ENCODE measurements at places on chromosomes 5 and 9.

DNA sequence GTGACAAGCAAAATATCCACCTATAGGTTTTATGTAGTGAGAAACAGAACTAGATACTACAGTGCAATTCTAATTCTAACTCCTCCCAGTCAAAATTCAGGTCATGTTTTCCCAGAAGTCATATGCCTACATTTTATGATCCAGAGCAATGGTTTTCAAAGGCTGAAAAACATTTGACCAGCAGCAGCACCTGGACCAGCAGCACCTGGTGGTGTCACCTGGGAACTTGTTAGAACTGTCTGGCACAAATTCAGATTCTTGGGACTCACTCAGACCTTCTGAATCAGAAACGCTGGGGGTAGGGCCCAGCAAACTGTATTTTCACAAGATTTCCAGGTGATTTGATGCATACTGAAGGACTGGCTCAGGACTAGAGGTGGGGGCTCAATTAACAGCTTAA is 367.7 kb upstream of the RFX3 start:
- DNase-seq = no peak

GRCh38 chr5:88660264-88660946 is 222.6 kb downstream of the MEF2C start:
- no peak for DNase-seq

DNA sequence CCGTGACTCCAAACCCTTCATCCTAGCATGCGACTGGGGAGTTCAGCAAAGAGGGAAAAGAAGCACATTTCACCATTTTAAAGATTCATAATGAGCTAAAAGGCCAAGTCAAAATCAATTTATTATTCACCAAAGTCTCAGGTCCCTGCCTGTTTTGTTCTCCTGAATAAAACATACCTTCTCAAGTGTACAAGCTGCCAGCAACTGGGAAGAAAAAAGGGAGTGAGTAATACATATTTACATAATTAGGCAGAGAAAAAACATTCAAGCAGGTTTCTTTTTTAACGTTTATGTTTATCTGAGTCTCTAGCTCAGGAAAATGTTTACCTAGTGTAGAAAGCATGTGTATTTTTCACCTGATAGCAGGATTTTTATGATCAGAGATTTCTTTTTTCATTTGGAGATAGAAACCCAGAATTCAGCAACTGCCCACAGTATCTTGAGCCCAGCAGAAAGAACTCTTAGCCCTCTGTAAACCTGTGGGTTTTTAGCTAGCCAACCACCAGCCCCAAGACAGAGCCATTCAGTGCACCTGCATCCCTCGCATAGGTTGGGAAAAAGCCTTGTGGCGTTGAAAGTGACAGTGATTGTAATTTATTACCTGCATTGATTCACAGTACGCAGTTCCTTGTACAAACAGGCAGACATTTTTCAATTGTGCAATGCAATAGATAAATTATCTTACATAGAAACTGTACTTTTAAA is 117.9 kb upstream of the GRIA1 start:
- no peak for DNase-seq

- no peak for DNase-seq
These were observed 12.6 kb upstream of the SPARC start for GRCh38 chr5:151699071-151699901.

DNA sequence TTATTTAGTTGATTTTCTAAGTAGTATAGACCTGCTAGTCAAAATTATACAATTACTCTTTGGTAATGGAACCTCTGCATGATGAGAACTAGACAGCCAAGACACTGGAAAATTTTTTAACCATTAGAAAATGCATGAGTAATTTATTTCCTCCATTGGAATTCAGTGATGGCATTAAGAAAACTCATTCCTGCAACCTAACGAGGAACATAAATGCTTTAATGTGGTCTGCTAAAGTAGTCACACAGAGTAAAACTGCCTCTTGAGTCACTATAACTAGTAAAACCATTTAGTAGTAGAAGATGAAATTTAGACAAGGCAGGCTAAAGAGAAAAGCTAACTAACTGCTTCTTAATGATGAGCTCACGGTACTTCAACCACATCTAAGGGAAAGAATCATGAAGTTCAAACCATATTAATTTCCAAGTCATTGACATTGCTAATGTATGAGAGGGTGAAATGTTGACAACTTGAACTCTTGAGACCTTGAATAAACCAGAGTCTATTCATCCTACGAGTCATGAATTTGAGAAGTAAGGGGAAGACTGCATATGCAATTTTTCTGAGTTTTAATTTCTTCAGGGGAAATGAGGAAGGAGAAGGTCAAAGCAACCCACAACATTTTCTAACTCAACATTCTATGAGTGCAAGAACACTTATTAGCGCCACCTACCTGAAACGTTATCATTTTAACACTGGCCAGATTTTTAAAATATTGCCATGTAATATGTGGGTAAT is 74.4 kb downstream of the GLIS3 start:
- peak; percentile 6 for DNase-seq

- peak; percentile 49 for DNase-seq
These were observed 36.0 kb downstream of the POC5 start for GRCh38 chr5:75681125-75681830.

DNA sequence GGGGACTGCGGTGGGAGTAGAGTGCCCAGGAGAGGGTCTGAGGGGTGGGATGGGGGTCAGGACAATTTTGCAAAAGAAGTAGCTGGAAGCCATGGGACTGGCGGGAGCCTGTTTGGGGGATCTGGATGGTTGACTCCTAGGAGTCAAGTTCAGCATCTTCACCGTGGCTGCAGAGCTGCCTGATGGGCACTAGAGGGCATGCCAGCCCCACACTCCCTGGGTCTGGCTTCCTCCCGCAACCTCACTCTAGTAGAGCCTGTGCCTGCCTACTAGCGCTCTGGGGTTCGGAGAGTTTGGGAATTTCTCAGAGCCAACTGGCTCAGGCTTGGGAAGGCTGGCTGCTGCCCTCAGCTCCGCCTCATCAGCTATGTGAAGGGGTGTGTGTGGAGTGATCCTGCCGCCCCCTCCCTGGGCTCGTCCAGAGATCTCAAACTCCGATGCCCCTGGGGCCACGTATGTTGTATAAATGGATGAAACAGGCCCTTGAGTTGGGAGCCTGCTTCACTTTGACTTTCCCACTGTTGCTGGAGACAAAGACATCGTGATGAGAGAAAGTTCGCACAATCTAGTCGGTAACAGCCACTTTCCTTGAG is 10.8 kb downstream of the TSPAN17 start:
- DNase-seq = peak; percentile 78

- no peak for DNase-seq
These were observed 418.0 kb downstream of the SPATA31D1 start for GRCh38 chr9:82406456-82407085.

- DNase-seq = no peak
These were observed 219.2 kb downstream of the DCP2 start for GRCh38 chr5:113195771-113196170.

- DNase-seq = peak; percentile 19
These were observed 66.2 kb downstream of the MPDZ start for GRCh38 chr9:13213337-13213736.

- peak; percentile 39 for DNase-seq
These were observed 15.4 kb upstream of the NPR2 start for GRCh38 chr9:35776018-35776417.

- no peak for DNase-seq
These were observed 189.6 kb downstream of the ARHGEF28 start for GRCh38 chr5:73815631-73816030.

GRCh38 chr5:41369799-41370198 is 140.6 kb downstream of the PLCXD3 start:
- no peak for DNase-seq

DNA sequence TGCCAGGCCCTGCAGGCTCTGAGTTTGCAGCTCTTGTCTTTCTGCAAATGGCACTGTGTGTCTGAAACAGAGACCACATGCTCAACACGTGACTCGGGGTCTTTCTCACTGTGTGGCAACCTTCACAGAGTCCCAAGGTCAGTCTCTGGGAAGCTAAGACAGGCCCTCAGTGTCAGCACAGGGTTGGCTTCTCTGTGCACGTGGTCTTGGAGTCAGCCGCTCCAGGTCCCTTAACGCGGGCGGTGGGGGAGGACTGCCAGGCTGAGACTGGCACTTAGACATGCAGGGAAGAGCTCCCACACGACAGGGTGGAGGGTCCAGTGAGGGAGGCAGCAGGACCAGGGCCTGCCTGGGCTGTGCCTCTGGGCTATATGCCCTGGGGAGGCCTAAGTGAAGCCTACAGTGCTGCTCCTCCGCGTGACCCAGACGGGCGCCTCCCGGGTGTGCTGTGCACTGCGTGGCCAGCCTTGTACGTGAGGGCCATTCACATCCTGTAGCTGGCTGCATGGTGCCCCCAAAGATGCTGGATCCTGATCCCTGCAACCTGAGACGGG is 76.8 kb downstream of the ADAMTS2 start:
- no peak for DNase-seq

DNA sequence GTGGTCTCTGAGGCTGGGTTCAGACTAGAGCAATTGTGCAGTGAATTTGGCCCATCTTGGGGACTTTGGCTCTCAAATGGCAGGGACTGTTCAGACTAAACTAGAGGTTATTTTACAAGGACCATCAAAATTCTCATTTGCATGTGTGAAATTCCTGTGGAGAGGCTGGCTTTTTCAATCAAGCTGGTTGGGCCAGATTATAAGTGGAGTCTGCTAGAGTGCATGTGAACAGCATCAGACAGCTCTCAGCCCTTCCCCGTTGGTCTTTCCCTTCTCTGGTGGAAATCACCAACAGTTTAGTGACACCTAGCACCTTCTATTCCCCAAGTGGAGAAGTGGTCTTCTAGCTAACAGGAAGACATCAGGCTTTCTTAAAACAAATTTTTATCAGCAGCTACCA is 301.3 kb downstream of the CWC27 start:
- no peak for DNase-seq

- DNase-seq = peak; percentile 20
These were observed 95.9 kb downstream of the UGCG start for GRCh38 chr9:111992523-111992922.

- no peak for DNase-seq
These were observed 80.3 kb downstream of the CDH6 start for GRCh38 chr5:31273631-31274378.

DNA sequence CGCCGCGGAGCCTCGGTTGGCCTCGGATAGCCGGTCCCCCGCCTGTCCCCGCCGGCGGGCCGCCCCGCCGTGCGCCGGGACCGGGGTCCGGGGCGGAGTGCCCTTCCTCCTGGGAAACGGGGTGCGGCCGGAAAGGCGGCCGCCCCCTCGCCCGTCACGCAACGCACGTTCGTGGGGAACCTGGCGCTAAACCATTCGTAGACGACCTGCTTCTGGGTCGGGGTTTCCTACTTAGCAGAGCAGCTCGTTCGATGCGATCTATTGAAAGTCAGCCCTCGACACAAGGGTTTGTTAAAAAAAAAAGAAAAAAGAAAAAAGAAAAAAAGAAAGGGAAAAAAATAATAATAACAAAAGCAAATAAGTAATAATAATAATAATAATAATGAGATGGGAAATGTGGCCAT is 112.8 kb downstream of the GCNT1 start:
- DNase-seq = no peak

- no peak for DNase-seq
These were observed 4.4 kb upstream of the FBP1 start for GRCh38 chr9:94643741-94644140.

GRCh38 chr5:151775025-151775606 is 3.4 kb downstream of the G3BP1 start:
- DNase-seq = no peak

GRCh38 chr9:105681724-105682123 is 12.6 kb upstream of the TMEM38B start:
- DNase-seq = no peak

GRCh38 chr9:20015427-20015931 is 226.6 kb upstream of the SLC24A2 start:
- DNase-seq = peak; percentile 59

GRCh38 chr5:81172710-81173109 is 60.4 kb upstream of the CKMT2 start:
- no peak for DNase-seq

DNA sequence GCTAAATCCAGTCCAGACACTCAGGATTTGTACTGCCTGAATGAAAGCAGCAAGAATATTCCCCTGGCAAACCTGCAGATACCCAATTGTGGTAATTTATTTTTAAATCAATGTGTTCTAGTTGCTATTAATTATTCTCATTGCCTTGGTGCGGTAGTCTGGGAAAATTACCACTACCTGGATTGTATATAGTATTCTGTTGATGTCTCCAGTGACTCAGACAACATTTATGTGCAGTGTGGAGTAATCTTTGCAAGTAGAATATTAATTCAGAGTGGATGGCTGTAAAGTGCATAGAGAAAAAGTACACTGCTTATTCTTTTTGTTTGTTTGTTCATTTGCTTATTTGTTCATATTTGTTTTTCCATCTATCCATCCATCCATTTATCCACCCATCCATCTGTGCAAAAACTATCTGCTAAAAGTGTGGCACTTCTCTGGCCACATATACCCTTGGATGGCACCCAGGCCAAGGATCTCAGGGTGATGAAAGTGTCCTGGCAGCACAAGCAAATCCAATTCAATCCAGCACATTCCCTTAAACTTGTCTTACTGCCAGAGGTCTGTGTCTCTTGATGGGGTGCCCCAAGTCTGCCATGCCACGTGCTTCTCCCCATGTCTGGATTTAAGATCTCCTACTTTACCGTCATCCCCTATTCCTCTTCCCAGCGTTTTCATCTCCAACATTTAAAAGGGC is 41.3 kb downstream of the NTRK2 start:
- DNase-seq = no peak

- DNase-seq = no peak
These were observed 16.6 kb upstream of the DRD1 start for GRCh38 chr5:175460552-175460951.

DNA sequence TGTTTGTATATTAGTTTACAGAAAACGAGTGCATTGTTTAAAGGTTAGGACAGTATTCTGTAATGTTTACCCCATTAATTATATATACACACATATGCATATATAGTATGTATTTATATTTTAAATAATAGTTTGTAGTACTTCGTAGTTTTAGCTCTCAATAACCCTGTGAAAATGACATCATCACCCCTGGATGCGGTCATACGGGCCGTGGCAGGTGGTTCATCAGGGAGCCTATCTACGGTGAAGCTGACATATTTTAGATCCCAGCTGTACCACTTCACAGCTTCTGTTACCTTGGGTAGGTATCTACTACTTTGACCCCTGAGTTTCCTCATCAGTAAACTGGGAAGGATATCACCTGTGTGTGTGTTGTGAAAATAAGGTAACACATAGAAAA is 87.1 kb downstream of the NR3C1 start:
- no peak for DNase-seq

Data from common myeloid progenitor, CD34-positive (primary cell).